ENCODE measurements at places on chromosomes 12 and 14. TPM values are rescaled to one million over a fixed set of nuclear protein-coding genes. Genes with fewer than 3 reads are reported as not detected.

SERPINA4 gene
- not detected for total RNA-seq

SMIM41 gene
- total RNA-seq: not detected

EGLN3 gene
- total RNA-seq: 14.3 TPM

LGR5 gene
- total RNA-seq: not detected

AQP2 gene
- total RNA-seq: not detected

LRFN5 gene
- 0.95 TPM for total RNA-seq

SPIC gene
- not detected for total RNA-seq

CLEC2B gene
- 0.38 TPM for total RNA-seq

CIROP gene
- not detected for total RNA-seq

ADAMTS20 gene
- 0.09 TPM for total RNA-seq

- no peak for DNase-seq
Measured at GRCh38 chr12:95337146-95337545, 119.5 kb downstream of the VEZT start.

DNA sequence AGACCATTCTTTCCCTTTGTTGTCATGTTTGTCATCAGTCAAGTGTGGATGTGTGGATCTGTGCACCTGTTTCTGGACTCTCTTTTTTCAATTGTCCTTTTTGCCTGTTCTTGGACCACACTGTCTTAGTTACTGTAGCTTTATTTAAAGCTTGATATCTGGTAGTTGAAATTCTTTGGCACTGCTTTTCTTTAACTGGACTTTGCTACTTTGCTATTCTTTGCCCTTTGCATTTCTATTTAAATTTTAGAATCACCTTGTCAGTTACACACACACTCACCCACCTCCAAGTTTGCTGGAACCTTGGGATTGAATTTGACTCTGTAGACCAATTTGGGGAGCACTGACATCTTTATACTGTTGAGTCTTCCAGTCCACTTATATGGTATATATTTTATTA is 61.5 kb downstream of the VRK1 start:
- DNase-seq: no peak

DNA sequence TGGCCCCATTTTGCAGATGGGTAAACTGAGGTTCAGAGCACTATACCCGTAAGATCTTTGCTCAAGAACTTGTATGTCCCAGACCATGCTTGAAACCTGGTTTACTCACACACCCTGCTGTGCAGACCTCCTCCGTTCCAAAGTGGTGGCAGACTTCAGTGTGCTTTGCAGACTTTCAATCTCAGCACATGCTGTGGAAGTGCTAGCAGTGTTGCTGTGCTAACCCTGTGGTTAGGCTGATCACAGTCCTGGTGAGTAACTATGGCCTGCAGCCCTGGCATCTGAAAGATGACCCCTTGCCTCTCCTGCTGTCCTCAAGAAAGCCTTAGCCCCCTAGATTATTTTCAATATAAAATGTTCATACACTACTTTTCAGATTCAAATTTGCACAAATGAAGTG is 450.6 kb downstream of the DPF3 start:
- DNase-seq: no peak

- DNase-seq: peak; percentile 16
Measured at GRCh38 chr14:34665785-34666435, 36.0 kb upstream of the SNX6 start.

- DNase-seq: no peak
Measured at GRCh38 chr12:132163911-132164288, 19.6 kb downstream of the NOC4L start.

GRCh38 chr12:39846304-39846703 is 226.7 kb upstream of the ABCD2 start:
- no peak for DNase-seq

DNA sequence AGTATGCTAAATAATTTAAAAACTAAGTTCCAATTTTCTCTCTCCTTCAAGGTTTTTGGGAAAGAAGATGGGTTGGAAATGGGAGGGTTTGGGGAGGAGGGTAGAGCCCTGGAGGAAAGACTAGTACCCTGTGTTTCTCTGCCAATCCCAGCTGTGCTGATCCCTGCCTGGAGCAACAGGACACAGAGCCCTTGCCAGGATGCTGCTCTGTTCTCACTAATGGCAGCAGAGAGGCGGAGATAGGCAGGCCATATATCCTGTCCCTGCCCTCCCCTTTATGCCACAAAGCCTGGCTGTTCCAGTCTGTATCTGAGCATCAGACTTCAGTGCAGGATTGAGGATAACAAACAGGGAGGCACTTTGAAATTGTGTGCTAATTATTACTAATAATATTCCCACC is 99.0 kb downstream of the C12orf75 start:
- DNase-seq: no peak

DNA sequence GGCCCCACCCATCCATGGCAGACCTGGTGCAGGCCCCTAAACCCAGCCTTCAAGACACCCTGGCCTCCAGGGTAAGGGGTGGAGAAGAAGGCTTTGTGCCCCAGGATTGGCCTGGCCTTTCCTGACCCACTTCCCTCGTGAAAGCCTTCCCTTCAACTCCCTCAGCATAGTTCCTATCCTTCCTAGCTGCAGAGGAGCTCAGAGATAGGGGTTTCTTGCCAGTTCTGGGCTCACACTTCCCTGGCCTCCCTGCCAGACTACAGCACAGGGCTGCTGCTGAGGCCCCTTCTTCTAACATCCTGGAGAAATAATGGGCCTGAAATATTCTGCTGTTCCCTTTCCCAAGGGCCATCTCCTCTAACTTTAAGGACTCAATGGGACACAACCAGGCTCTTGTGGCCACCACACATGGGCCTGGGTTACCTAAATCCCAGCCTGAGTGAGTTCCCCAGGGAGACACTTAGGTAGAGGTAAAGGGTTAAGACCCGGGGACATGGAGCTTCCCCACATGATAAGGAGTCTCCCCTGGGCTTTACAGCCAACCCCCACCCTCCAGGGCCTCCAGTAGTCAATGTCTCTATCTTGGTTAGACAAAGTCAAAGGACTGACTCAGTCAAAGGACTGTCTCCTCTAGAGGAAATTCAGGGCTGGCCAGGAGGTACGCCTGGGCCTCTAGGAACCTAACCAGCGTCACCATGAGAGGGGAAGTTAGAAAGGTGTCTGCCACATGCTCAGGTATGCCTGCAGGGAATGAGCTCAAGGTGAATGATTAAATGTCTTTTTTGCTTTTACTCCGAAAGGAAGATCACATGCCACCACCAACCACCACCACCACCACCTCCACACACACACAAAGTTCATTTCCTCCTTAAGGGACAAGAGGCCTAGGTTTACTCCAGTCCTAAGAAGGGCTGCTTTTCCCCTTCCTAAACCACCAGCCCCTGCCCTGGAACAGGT is 7.1 kb downstream of the ZFP36L1 start:
- DNase-seq: no peak

DNA sequence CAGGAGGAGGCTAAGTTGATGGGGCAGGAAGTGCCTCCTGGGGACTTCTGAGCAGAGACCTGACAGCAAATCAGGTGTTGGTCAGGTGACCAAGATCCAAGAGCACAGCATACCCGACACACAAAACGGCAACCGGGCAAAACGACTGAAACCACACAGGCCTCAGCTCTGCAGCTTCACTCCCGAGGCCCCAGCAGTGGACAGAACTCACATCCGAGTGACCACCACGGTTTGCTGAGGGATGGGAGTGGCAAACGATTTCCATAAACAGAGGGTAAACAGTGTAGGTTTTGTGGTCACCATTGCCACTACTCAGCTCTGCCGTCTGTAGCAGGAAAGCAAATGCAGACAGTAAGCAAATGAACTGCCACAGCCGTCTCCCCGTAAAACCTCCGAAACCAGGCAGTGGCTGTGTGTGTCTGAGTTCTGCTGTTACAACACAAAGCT is 14.4 kb downstream of the CHFR start:
- DNase-seq: no peak

DNA sequence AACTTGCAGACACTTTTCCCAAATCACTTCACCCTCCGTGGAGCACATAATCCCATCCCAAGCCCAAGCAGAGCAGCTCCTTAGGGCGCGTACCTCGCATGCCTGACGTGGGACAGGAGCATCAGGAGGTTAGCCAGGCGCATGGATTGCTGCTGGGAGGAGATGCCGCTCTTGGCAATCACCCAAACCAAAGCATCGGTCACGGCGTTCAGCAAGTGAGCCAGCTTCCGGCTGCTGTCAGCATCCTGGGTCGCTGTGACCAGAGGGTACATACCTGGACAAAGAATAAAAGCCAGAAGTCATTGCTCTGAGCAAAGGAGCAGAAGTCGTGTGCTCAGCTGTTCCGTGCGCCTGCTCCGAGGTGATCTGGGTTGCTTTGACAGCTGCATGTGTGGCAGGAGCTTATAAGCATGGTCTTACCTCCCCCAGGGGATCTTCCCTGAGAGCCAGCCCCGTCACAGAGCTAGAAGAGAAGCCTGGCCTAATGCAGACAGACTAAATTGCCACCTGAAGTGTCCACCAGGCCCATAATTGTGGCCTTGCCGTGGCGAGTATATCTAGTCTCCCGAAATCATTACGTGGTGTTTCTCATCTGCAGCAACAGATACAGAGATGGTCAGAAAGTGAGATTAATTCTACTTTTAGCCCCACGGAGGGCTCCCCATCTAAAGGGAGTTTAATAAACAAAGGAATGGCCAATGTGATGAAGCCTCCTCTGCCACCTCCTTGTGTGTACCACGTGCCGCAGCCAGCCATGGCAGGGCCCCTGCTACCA is 59.1 kb downstream of the ESR2 start:
- DNase-seq: no peak

- DNase-seq: no peak
Measured at GRCh38 chr14:81432219-81432661, 32.1 kb upstream of the STON2 start.

DNA sequence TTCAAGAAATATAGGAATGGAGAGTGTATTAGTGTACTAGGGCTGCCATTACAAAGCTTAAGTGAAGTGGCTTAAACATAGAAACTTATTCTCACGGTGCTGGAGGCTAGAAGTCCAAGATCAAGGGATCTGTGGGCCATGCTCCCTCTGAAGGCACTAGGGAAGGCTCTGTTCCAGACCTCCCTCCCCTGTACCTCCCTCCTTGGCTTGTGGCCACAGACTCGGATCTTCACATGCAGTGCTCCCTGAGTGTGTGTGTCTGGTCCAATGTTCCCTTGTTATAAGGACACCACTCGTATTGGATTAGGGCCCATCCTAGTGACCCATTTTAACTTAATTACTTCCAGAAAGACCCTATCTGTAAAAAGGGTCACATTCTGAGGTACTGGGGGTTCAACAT is 225.6 kb downstream of the VRK1 start:
- DNase-seq: no peak

DNA sequence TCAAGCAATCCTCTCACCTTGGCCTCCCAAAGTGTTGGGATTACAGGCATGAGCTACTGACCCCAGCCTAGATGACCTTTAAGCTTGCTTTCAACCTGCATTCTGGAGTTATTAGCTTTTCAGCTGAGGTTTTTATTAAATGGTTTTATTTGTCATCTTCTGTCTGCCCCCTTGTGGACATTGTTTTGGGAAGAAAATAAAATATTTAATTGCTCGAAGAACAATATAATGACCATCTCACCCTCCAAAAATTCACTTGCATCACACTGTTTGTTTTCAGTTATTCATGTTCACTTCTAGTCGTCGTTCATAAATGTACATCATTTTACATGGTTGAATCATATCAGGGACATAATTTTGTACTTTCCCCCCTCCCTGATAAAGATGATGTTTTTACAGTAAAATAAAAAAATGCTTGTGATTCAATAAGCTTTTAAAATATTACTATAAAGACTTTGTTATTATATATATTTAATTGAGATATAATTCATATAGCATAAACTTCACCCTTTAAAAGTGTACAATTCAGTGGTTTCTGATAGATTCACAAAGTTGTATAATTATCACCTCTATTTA is 10.1 kb upstream of the SPATS2 start:
- DNase-seq: no peak

DNA sequence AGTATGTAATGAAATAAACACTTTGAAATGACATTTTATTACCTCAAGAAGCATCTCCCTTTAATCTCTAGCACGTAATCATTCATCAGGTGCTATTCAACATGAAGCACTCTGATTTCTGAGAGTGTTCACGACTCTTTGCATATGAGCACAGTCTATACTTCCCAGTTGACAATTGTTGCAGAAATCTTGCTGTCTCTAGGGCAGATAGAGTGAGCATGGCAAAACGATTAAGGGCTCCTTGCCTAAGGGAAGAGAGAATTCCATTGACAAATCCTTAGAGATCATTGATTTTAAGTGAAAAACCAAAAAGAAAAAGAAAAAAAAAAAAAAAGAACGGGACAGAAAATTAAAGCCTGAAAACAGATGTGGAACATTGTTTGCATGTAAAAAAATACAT is 107.6 kb downstream of the C12orf50 start:
- no peak for DNase-seq

DNA sequence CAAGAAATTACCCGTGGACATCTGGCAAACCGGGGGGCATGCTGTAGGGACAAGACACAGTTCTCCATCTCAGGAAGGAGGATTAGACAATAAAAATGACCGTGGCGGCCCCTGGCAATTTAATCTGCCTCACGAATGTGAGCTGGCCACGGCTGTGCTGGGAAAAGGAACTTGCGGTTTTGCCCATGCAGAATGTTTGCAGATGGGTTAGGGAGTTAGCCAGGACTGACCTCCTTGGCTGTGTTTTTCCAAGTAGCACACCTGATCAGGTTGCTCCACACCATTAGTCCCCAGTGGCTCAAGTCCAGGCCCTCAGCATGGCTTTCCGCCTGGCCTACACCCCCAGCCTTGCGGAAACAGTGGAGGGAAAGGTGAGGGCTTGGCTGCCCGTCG is 20.8 kb downstream of the TPCN1 start:
- DNase-seq: no peak

GRCh38 chr14:75927564-75928087 is 54.2 kb downstream of the TGFB3 start:
- DNase-seq: no peak

GRCh38 chr14:69629225-69630127 is 18.1 kb downstream of the SUSD6 start:
- DNase-seq: no peak

- no peak for DNase-seq
Measured at GRCh38 chr12:31736472-31736871, 7.7 kb upstream of the AMN1 start.

DNA sequence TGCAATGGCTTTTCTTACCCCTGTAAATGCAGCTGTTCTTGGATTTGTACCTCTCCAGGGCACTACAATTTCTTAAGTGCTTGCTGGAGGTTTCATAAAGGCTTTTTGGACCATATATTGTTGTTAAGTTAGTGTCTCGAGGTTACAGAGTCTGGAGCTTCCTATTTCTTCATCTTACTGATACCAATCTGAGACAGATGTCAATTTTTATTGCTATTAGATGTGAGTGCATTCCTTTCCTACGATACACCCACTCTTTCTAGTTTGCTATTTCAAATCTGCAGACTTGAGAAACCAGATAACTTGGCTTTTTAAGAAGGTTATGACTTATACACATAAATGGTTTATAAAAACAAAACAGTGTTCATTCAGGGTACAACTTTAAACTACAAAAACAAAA is 2.1 kb downstream of the NOXRED1 start:
- no peak for DNase-seq

- no peak for DNase-seq
Measured at GRCh38 chr14:63266106-63266505, 52.6 kb downstream of the GPHB5 start.

- no peak for DNase-seq
Measured at GRCh38 chr14:58098507-58098906, 53.5 kb downstream of the ARMH4 start.

GRCh38 chr12:86712425-86712843 is 456.2 kb upstream of the MGAT4C start:
- DNase-seq: peak; percentile 93
